ENCODE measurements at places on chromosomes 2 and 18. TPM values are rescaled to one million over a fixed set of nuclear protein-coding genes. Genes with fewer than 3 reads are reported as not detected.

UGT1A9 gene
- total RNA-seq: not detected

- no peak for DNase-seq
Observed at GRCh38 chr18:55863876-55864275, 275.9 kb upstream of the TCF4 start.

DNA sequence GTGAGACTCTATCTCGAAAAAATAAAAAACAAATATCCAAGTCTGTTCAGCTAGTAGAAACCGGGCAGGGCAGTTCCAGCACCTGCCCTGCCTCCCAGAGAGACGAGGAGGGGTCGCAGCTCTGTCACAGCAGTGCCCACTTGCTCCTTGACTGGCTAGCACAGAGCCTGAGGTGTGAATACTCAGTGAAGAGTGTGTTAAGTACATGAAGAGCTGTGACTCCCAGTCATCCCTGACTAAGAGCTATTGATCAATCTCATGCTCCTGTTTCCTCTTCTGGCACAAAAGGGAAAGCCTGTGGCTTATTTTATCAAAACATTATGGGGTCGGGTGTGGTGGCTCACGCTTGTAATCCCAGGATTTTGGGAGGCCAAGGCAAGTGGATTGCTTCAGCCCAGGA, 83.0 kb upstream of the FZD7 start:
- DNase-seq: no peak

DNA sequence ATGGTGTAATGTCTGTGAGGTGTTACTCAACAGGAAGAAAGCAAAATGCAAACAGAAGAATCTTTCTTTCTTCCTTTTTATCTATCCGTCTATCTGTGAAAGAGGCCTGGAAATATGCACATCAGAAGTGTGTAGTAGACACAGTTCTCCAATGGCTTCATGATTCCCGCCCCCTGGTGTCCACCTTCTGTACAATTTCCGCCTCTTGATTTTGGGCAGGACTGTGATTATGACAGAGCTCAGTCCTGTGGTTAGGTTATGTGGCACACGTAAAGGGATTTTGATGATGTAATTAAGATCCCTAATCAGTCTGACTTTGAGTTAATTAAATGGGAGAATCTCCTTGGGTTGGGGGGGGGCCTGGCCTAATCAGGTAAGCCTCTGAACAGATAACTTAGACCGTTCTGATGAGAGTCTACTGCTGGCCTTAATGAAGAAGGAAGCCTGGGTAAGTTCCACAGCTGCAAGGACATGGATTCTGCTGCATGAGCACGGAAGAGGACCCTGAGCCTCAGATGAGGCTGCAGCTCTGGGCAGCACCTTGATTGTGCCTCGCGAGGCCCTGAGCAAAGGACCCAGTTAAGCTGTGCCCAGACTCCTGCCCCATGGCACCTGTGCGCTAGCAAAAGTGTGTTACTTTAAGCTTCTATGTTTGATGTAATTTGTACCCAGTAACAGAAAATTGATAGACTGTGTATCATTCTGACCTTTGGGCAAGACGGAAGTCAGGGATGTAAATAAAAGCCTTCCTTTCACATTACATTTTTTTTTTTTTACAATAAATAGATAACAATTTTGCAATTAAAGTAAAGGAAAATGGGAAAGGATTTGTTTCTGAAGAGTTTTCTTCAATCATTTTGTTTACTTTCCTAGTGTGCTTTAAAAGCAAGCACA, 11.3 kb upstream of the KCNF1 start:
- no peak for DNase-seq

DNA sequence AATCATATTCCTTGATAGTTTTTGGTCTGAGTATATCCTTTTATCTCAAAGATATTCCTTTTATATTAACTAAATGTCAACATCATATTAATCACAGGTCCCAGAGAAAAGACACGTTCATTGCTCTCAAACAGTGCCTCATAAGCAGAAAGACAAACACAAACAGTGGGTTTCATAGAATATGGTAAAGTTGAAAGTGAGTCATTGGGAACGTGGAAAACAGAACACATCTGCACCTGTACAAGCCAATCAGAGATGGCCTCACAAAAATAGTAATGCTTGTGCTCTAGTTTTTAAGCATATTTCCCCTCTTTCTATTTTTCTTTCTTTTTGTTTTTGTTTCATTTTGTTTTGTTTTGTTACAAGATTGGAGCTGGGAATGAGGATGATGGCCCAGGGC, 328.4 kb upstream of the MAP2 start:
- DNase-seq: no peak

GRCh38 chr18:23401400-23402347, 51.4 kb upstream of the RIOK3 start:
- DNase-seq: no peak

DNA sequence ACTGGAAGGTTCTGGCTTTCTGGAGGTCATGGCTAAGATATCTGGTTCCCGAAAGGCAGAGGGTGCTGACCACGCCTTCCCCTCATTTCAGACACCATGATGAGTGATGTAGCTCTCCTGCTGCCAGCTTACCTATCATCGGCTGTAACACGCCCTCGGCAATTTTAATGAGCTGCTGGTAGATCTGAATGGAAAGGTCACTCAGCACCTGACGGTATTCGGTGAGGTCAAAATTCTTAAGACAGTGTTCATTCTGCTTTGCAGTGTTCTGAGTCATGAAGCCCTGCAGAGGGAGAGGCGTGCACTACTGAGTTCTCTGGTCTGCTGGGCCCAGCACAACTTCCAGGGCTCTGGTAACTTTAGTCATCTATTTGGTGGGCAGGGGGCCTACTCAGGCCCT, 25.7 kb upstream of the ACAA2 start:
- no peak for DNase-seq

- no peak for DNase-seq
Observed at GRCh38 chr2:744088-744487, 66.9 kb upstream of the TMEM18 start.

DNA sequence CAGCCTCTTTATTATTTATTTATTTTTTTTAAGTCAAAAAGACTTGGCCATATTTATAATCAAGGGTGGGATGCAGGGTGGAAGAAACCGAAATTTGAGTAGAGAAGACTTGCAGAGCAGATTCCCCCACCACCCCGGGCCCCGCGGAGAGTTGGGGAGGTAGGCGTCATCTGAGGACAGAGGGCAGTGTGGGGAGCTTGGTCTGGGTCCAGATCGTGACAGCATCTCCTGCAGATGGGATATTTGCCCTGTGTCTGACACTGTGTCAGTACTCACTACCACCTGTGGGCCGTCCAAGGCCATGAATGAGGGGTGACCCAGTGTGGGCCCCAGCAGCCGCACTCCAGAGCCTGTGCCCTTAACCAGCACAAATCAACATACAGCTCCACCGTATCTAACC, 10.5 kb upstream of the PRELID3A start:
- DNase-seq: no peak

MLPH gene
- total RNA-seq: not detected

COA5 gene
- total RNA-seq: 48.9 TPM

DNA sequence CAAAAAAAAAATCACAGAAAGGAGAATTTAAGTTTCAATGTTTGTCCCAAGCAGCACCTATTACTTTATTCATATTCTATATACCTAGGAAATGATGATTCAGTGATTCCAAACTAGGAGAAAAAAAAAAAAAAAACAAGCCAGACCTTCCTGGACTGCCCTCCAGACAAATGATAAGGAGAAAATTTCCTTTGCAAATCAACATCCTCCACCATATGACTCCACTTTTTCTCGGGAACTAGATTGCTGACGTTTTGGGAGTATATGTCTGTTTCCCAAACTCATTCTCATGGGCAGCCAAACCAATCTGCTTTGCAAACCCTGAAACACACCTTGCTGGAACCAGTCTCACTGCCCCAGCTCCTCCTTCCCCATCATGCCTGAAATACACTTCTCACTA, 16.8 kb downstream of the AP1S3 start:
- no peak for DNase-seq

DNA sequence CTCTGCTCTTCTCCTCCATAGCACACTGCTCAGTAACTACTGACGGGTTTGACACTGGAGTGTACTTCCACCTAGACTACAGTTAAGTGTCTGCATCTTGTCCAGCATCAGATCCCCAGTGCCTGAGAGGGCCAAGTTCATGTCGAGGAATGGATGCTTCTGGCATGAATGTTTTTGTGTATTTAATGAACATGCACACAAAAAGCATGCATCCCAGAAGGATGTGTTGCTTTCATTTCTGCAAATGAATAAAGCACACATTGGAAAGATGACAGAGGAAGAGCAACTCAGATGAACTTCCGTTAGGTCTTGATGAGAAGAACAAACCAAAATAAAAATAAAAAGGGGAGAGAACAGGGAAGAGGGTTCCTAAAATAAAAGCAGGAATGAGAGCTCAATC, 27.9 kb downstream of the C2orf49 start:
- no peak for DNase-seq

DNA sequence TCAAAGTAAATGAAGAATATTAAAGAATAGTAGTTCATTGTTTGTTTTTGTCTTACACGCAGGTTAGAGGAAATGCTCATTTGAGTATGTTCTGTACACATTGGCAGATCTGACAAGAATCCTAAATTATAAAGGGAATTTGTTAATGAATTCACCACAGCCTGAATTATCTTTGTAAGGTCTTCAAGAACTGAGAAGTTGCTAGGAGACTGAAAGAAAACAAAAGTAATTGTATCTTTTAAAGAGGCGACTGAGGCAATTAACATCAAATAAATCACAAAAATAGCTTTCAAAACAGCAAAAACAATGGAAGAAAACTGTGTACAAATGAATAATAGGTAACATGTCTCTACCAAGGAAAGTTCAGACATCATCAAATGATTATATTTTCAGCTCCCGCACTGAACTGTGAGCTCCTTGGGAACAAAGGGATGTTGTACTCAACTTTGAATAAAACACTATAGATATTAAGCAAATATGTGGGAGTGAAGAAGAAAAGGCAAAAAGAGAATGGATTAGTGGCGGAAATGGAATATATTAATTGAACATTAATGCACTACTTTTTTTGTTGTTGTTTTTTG, 51.7 kb upstream of the ATIC start:
- DNase-seq: no peak

IL36G gene
- not detected for total RNA-seq

DNA sequence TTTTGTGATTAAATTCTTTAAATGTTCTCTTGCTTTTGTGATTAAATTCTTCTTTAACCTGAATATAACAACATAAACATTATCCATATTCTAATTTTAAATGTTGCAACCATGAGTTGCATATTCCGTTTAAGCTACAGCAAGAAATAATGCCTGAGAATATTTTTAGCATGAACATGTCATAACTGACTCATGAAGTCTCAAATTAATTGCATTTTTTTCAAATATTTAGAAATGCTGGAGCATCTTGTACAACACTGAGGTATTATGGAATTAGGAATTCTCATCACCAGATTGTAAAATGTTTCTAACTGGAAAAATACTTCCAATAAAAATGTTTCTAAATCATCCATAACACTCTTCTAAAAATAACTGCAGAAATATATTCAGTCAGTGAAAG, 14.7 kb downstream of the ROCK2 start:
- no peak for DNase-seq

NLRC4 gene
- 0.78 TPM for total RNA-seq

EHD3 gene
- total RNA-seq: 60.4 TPM

DNA sequence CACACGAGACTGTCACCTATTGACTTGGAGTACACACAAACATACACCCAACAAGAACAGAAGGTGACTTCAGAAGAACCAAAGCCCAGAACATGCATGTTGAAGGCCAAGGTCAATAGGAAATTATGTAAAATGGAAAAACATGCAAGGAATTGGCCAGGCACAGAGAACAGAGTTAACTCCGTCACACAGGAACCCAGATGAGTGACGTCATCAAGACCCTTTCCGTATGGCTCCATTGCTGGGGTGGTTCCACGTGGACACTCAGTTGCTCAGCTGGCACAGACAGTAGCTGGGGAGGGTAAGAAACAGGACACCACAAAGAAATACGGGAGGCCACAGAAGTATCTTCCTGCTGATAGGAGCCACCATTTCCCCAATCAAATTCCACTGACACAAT, 18.4 kb downstream of the SOX11 start:
- no peak for DNase-seq

- DNase-seq: no peak
Observed at GRCh38 chr18:58044370-58045241, 580 bp downstream of the NEDD4L start.

ABCG8 gene
- not detected for total RNA-seq

DNA sequence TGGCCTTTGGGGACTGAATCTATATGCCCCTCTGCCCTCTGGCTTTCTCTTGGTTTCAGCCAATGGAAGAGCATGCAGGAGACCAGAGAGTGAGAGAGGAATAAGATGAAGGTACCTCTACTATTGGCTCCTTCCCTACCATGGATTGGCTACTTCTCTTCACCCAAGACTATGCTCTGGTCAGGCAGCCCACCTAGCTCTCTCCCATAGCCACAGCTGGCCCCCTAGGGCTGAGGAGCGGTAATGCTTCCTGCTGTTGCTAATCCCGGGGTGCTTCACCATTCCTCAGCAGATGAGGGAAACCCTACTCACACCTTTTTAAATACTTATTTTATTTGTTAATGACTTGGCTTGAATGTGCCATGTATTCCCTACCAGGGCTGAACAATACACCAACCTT, 142.4 kb downstream of the MREG start:
- no peak for DNase-seq

DNA sequence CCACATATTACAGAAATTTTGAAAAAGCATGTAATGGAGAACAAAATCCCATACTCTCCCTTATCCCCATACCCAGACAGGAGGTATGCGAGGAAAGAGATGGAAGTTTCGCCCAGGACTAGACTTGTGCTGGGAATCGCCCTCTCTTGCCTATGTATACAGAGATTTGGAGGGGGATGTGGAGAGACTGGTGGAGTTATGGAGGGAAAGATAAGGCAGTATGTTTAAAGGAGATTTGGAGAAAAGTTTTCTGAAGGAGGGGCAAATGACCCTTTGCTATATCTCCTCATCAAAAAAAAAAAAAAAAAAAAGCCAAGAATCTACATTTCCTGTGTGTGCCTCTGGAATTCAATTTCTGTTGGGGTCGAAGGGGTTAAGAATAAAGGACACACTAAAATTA, 75.3 kb downstream of the MERTK start:
- DNase-seq: no peak

HEATR5B gene
- 44.3 TPM for total RNA-seq

NCOA1 gene
- total RNA-seq: 48.5 TPM

GRCh38 chr2:215750763-215751162, 262.6 kb downstream of the MREG start:
- no peak for DNase-seq

GALR1 gene
- not detected for total RNA-seq

DNA sequence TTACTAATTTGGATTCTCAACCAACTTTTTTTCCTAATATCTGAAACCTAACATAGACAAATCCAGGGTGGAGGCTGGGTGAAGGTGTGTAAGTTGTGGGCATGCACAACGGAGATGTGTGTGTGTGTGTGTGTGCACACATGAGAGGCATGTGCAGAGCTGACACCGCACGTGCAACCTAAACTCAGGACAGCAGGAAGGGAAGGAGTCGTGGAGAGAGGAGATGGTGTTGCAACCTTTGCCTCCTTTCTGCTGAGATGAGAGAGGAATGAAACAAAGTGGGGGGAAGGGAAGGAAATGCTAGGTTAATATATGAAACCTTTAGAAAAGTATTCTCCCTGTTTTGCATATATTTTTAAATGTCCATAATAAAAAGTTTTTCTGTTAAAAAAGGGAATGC, 64.7 kb downstream of the KCTD1 start:
- DNase-seq: no peak

TRAK2 gene
- total RNA-seq: 21.6 TPM

GPAT2 gene
- total RNA-seq: 3.6 TPM
